Germinal center (tissue), 1 donor: ENCODE measurements at places on chromosomes 1 and 21.

DNA sequence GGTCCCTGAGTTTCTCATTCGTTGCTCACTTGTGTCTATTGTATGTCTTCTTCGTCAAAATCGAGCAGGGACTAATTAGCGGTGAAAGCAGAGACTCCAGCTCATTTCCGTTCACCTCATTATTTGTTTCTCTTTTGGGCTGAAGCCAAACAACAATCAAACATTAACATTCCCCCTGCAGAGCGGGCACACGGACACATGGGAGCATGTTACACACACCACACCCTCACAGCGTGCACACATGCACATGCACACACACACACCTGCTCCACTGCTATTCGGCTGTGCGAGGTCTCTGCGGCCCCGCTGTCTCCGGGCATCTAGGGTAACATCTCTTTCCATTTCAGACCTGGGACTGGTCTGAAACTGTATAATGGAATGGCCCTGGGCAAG lies 58.5 kb upstream of the LRRC8D start:
- no peak for DNase-seq

GRCh38 chr1:14924455-14925331 lies 228.9 kb upstream of the TMEM51 start:
- peak; percentile 18 for DNase-seq

DNA sequence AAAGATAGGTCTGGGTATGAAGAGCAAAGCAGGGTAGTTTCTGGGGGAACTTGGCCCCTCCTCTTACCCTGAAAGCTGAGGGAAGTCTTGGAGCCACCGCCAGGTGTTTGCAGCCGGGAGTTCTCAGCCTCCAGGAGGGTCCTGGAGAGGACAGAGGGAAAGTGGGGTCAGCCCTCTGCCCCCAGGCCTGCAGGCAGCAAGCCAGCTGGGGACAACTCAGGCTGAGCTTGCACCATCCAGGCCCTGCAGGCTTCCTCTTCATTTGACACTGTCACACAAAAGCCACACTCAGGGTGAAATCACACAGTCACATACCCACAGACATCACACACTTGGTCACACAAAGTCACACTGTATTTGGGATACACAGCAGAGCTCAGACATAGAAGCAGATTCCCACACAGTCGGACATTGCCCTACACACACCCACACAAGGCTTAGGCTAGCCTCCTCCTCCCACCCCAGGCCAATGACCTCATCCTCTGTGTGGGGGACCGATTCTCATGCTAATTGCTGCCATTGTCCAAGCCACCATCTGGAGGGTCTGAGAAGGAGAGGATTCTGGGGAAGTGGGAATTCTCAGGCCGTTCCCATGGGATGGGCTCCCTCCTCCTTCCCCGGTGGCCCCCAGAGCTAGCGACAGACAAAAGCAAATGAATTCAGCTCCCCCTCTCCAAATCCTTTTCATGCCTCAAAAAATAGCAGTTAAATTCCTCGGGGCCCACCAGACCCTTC lies 3.7 kb downstream of the NES start:
- DNase-seq: no peak

- peak; percentile 32 for DNase-seq
These were observed 724 bp downstream of the DOCK7 start for GRCh38 chr1:62687421-62687902.

DNA sequence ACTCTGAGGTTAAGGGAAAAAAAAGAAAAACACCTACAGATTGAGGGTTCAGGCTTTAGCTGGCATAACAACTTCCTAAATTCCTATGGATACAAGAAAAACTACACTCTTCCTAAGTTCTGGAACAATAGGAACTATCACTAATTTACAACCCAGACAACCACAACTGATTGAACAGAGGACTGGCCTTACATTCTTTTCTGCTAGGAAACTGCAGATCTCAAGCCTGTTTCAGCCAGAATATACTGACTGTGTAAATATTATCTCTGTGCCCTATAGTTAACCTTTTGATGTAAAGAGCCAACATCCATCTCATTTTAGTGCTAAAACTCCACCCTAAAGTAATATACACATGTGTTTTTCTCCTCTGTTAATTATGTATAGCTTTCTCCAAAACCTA lies 1186.5 kb upstream of the TMPRSS15 start:
- DNase-seq: no peak
